ENCODE measurements at places on chromosomes 7 and 10.

DNA sequence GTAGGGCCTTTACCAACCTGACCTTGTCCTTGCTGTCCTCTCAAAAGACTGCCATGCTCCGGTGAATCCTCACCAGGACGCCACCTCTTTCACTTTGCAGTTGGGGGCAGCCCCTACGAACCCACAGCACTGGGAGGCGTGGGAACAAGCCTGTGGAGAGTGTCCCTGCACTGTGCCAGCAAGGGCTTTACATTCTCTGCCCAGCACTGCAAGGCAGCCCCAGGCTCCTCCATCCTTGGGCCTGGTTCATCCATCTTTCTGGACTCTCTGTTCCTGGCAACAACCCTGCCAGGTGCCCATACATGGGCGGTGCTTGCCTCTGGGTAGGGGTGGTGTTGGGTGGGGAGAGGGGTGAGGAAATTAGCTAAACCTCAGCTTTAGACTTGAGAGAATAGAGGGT is 1.4 kb downstream of the CHAT start:
- no peak for DNase-seq

DNA sequence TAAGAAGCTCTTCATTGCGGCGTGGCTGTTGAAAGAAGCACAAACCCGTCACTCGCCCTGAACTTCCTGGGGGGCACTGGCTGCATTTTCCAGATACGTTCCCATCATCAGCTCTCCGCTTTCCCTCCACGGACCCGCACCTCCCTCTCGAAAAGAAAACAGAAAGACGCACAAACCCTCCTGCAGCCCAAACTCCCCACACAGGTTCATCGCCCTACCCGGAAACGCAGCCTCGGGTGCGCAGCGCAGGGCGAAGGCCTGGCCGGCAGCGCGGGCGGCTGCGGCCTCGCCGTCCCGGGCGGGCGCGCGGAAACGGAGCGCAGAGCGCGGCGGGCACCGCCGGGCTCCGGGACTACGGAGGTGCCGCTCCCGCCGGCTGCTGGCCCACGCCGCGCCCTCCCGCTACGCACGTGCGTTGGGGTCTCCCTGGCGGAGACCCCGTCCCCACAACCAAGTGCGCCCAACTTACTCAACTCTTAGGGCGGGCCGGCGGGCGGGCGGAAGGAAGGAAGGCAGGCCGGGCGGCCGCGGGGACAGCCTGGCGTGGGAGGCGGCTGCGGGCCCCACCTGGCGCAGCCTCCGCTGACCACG is 822 bp downstream of the ZNF800 start:
- DNase-seq, result no peak

GRCh38 chr7:118863966-118864365 is 639.5 kb downstream of the ANKRD7 start:
- no peak for DNase-seq

- DNase-seq, result no peak
These were observed 74.3 kb upstream of the ASAH2 start for GRCh38 chr10:50325449-50326171.

DNA sequence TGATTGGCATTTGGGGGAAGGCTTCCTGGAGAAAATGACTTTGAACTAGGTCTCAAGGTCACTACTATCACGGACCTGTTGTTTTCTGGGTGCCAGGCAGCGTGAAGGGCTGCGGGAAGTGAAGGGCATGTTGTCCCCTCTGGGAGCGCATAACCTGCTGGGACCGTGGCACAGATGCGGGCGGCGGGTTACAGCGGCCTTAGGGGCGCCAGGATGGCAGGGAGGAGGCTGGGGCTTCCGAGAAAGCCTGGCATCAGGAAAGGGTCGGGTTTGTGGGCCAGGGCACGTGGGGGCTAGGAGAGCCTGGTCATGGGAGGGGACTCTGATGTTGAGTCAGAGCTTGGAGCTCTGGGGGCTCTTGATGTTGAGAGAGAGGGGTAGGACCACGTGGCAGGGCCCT is 6.1 kb downstream of the SLC4A2 start:
- no peak for DNase-seq

DNA sequence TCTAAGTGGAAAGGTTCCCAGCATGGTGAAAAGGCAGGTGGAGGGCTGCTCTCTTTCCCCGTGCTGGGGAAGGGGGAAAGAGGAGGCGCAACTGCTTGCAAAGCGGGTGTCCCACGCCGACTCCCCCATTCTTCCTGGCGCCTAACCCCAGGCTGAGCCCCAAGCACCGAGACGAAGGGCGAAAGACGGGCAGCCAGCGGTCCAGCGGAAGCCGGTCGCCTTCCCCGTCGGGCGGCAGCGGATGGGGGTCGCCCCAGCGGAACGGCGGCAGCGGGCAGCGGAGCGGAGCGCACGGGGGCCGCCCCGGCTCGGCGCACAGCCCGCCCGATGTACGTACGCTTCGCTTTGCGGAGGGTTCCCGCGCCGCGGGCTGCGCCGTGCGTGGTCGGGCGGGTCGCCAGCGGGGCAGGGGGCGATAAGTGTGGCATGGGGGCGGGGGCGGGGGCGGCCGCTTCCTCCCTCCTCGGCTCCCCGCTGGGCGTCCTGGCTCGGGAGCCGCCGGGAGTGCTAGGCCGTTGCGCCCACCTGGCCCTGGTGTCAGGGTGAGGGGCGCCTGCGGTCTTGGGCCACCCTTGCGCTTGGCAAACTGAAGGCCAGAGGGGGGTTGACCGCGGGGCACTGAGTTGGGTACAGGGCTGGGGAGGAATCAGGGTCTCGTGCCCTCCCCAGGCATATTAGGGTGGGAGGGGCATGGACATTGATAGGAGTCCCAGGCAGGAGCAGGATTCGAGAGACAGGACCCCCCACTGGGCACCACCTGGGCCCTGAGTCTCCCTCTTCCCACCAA is 35.2 kb upstream of the HSPB1 start:
- no peak for DNase-seq

GRCh38 chr7:35553519-35553918 is 141.4 kb downstream of the HERPUD2 start:
- no peak for DNase-seq

GRCh38 chr10:114301177-114301576 is 62.1 kb downstream of the VWA2 start:
- DNase-seq, result no peak

DNA sequence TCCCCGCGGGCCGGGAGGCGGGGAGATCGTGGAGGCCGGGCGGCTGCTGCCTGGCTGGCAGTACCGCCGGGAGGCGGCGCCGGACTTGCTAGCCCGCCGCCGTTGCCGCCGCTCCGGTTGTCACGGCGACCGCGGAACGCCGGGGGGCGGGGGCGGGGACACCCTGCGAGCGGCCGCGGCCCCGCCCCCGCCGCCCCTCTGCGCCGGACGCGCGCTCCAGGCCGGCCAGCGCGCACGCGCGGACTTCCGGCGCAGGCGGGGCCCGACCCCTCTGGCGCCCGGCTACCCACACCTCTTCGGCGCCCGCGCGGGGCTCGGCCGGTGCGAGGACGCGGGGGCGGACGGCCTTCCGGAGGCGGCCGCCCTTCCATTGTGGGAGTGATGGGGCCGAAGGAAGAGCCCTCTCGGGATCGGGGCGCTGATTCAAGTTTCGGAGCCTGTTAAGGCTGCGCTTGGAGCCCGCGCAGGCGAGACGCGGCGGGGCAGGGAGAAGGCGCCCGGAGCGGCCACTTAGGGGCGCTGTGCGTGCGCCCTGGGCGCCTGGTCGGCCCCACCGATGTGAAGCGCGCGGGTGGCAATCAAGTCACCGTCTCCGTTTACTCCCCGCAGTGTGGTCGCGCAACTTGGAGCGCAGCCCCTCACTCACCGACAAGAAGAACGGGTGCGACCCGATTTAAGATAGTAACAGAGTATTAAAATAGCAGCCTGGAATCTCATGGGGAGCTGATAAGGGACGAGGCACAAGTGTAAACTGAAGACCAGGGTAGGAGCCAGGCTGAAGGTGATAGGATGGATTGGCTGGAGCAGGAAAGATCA is 449 bp upstream of the DPY19L1 start:
- DNase-seq, result peak; percentile 78

DNA sequence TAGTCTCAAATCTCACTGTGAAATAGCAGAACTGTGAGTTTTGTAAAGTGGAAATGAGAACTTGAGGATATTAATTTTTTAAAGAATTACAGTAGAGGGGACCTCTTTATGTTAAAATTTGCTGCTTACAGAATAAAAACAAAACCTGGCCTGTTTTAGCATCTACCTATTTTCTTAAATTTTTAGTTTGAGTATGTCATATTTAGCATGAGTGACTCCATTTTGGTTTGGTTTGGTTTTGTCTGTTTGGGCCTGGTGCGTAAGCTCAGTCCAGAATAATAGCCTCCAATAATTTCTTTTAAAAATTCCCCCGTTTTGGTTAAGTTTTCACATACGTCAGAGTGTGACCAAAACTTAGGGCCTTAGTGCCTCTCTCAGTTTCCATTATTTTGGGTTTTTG is 152.0 kb upstream of the ZNF92 start:
- DNase-seq, result no peak

- no peak for DNase-seq
These were observed 13.3 kb downstream of the KMT2E start for GRCh38 chr7:105027176-105027853.

DNA sequence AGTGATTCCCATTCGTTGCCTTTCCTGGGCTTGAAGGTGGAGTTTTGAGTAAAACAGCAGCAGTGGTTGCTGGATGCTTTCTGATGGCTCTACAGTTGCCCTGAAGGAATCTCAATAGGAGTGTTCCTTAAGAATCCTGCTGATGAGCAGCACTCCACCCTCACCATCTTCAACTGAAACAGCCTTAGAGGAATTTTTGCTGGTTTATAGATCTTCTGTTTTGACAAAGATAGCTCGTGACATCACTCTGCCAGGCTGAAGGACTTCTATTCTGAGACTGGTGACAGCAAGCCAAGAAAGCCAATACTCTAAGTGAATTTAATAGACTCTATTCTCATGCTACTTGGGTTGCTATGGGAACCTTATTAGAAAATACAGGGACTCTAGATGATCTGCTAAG is 1014.7 kb downstream of the NRG3 start:
- DNase-seq, result no peak

- no peak for DNase-seq
These were observed 68.8 kb upstream of the KIF5B start for GRCh38 chr10:32125023-32125422.

- no peak for DNase-seq
These were observed 31.1 kb downstream of the TAX1BP1 start for GRCh38 chr7:27771111-27771510.

GRCh38 chr7:90747516-90747915 is 151.4 kb downstream of the CDK14 start:
- no peak for DNase-seq

DNA sequence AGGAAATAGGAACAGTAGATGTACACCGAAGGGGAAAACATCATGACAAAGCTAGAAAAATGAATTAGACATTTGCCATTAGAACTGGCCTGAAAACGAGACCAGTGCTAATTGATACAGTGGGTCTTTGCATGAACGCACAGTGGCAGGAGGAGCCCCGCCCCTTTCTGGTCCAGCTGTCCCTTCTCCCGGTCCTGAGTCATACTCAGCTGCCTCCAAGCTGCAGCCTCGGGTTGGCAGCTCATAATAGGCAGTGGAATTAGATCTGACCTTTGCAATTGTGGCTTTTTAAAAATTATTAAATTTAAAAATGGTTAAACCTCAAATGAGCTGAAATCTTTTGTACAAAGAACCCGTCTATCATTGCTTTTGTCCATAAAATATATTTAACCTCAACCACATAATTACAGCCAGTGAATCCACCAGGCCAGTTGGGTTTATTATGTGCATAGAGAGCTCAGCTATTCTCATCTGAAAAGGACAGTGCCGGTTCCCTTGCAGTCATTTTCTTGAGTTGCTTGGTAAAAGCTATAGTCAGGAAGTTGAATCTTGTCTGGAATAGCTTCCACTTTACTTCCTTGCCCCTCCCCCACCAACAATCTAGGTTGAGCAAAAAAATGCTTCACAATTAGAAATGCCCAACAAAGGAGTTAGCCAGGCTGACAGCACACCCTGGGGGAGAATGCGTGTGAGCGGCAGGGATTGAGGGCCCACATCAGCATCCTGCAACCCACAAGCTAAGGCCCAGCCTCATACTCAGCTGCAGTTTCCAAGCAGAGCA is 147.1 kb downstream of the BUB3 start:
- DNase-seq, result no peak

GRCh38 chr7:102821994-102822747 is 73.4 kb downstream of the FAM185A start:
- no peak for DNase-seq

DNA sequence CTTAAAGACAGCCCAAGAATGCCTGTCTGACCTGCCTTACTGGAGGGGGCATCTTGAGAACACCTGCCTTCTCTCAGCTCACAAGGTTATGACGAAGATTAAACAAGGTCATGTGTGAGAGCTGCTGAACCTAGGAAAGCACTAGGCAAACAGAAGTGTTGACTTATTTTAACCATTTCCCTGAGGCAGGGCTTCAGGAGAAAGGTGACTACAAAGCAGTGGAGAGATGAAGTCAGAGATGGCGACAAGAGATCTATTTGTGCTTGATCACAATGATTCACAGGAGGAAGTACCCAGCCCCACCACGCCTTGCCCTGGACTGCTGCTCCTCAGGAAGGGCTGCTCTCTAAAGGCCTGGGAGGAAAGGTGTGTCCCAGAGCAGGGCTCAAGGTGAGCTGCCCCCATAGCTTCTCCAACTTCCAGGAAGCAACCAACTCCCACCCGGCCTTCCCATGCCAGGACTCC is 27.8 kb downstream of the STN1 start:
- DNase-seq, result no peak

DNA sequence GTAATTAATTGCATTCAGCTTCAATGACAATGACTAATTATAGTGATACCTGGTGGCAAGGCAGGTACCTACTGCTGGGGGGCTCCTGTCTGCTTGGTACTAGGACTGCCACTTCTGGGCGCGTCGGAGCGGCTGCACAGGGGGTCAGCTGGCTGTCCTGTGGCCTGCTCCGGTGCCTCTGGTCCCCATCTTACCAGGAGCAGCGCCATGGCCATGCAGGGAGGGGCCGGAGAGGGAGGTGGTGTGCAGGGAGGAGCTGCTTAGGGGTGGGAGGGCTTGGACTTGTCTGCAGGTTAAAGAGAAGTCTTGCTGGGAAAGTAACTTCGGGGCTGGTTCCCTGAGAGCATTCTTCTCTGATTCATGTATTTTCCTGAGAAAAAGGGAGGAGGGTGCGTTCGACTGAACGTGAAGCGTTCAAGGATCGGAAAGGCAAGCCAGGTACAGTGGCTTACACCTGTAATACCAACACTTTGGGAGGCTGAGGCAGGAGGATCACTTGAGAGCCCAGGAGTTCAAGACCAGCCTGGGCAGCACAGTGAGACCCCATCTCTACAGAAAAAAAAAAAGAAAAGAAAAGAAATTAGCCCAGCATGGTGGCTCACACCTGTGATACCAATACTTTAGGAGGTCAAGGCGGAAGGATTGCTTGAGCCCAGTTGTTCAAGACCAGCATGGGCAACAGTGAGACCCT is 15.4 kb downstream of the CUX1 start:
- DNase-seq, result no peak

DNA sequence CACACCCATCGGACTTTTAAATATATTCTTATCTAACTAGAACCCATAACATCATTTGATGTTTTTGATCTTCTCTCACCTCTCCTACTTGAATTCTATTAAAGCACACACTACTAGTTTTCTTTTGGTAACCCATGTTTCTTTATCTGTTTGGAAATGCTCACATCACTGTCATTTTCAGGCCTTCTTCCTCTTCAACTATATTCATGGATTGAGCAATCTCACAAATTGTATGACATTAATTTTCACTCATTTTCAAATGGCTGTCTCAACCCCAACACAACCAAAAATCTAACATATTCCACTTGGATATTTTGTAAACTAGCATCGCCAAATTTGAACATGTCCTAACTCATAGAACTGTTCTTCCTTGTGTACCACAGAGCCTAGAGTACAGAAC is 488.0 kb upstream of the SEMA3A start:
- DNase-seq, result no peak

Measured in stimulated activated CD4-positive, alpha-beta T cell treated with anti-CD3 and anti-CD28 coated beads, Interleukin-1b, Interleukin-23, amount 100 ng/mL, for 1 hour (primary cell).